ENCODE measurements at places on chromosomes 16 and 17. TPM values are rescaled to one million over a fixed set of nuclear protein-coding genes. Genes with fewer than 3 reads are reported as not detected.

The VPS35 gene
- 87.8 TPM for total RNA-seq

The KRT15 gene
- 0.74 TPM for total RNA-seq

The ABAT gene
- 4.6 TPM for total RNA-seq

The ELMO3 gene
- total RNA-seq, result 0.28 TPM

The SMIM36 gene
- not detected for total RNA-seq

The CACNG5 gene
- not detected for total RNA-seq

The CD300E gene
- not detected for total RNA-seq

The DDX5 gene
- total RNA-seq, result 349 TPM

The DPEP1 gene
- 0.65 TPM for total RNA-seq

The HAS3 gene
- 2.4 TPM for total RNA-seq

The ACSM2A gene
- total RNA-seq, result not detected

The WNT3 gene
- total RNA-seq, result 0.71 TPM

The VASN gene
- 86.0 TPM for total RNA-seq

The GNGT2 gene
- 0.28 TPM for total RNA-seq

The TP53TG3B gene
- not detected for total RNA-seq

The TNP2 gene
- total RNA-seq, result not detected

The USP36 gene
- total RNA-seq, result 11.2 TPM

The DOC2A gene
- total RNA-seq, result 0.28 TPM

The CFAP97D1 gene
- total RNA-seq, result under 0.01 TPM

The RTN4RL1 gene
- total RNA-seq, result 0.09 TPM

The KRT27 gene
- total RNA-seq, result not detected

The KCNJ2 gene
- total RNA-seq, result 16.1 TPM

The BCL7C gene
- total RNA-seq, result 29.9 TPM

The CHD9NB gene
- 1.1 TPM for total RNA-seq

The NPIPA7 gene
- 0.57 TPM for total RNA-seq

The GPRC5C gene
- 10.7 TPM for total RNA-seq

The ANKS4B gene
- total RNA-seq, result not detected

The SRR gene
- 13.8 TPM for total RNA-seq

The ASPA gene
- total RNA-seq, result 7.6 TPM

The KLHL10 gene
- 0.43 TPM for total RNA-seq

The SDK2 gene
- 0.09 TPM for total RNA-seq

The C16orf86 gene
- total RNA-seq, result 6.0 TPM

The ZNF689 gene
- 3.8 TPM for total RNA-seq

The RNF222 gene
- total RNA-seq, result not detected

The KRT17 gene
- 7.3 TPM for total RNA-seq

The NEUROD2 gene
- total RNA-seq, result not detected

The KRT9 gene
- total RNA-seq, result not detected

The CD300H gene
- not detected for total RNA-seq

The CDH1 gene
- 0.09 TPM for total RNA-seq

The RPH3AL gene
- total RNA-seq, result 1.00 TPM

The CHST6 gene
- total RNA-seq, result 1.7 TPM

Data from smooth muscle cell of bladder (primary cell).